Calu3 (cell line): ENCODE measurements at places on chromosomes 13 and 19. TPM values are rescaled to one million over a fixed set of nuclear protein-coding genes. Genes with fewer than 3 reads are reported as not detected.

DNA sequence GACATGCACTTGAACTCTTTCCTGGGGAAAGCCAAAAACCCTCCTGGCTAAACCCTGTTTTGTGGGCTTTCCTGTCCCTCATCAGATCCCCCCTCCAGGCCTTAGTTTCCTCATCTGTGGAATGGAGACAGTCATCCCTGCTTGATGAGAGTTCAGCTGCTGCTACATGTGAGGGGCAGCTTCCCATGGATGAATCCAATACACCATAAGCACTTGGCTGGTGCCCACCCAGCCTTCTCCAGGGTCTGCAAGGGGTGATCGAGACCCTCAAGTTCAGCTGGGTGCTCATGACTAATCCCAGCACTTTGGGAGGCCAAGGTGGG lies 21.6 kb downstream of the IL12RB1 start:
- DNase-seq: no peak

- no peak for DNase-seq
Measured at GRCh38 chr13:95698047-95698749, 21.3 kb downstream of the DNAJC3 start.

- peak; percentile 83 for DNase-seq
Measured at GRCh38 chr13:30112602-30113435, 194.5 kb downstream of the KATNAL1 start.

DNA sequence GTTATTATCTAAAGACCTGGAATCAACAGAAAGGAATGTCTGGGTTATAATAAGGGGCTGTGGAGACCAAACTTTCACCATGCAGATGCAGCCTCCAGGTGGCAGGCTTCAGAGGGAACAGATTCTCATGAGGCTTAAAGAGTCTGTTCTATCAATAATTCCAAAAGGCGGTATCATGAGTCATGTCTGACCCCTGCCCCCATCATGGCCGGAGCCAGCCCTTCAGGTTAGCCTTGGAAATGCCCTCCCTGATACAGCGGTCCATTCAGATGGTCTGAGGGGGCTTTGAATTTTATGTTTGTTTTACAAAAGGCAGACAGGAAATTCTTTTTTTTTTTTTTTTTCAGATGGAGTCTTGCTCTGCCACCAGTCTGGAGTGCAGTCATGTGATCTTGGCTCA lies 21.7 kb upstream of the LAMP1 start:
- peak; percentile 50 for DNase-seq

GRCh38 chr19:41626278-41626677 lies 596 bp downstream of the CEACAM4 start:
- DNase-seq: no peak

- DNase-seq: no peak
Measured at GRCh38 chr13:94713561-94714182, 1.3 kb upstream of the SOX21 start.

DNA sequence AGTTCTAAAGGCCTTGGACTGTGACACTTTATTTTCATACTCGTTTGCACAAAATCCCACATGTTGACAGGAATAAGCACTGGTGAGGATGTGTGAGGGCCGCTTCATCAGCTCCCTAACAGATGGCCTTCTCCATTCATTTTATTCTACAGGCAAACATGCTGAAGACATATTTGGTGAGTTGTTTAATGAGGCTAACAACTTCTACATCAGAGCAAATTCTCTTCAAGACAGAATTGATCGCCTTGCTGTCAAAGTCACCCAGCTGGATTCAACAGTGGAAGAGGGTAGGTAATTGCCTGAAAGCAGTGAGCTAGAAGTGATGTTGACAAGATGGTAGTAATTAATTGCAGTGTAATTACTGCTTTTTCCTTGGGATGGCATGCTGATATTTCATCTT lies 95.7 kb downstream of the GPR12 start:
- no peak for DNase-seq

- no peak for DNase-seq
Measured at GRCh38 chr13:32682740-32683139, 96.5 kb downstream of the PDS5B start.

DNA sequence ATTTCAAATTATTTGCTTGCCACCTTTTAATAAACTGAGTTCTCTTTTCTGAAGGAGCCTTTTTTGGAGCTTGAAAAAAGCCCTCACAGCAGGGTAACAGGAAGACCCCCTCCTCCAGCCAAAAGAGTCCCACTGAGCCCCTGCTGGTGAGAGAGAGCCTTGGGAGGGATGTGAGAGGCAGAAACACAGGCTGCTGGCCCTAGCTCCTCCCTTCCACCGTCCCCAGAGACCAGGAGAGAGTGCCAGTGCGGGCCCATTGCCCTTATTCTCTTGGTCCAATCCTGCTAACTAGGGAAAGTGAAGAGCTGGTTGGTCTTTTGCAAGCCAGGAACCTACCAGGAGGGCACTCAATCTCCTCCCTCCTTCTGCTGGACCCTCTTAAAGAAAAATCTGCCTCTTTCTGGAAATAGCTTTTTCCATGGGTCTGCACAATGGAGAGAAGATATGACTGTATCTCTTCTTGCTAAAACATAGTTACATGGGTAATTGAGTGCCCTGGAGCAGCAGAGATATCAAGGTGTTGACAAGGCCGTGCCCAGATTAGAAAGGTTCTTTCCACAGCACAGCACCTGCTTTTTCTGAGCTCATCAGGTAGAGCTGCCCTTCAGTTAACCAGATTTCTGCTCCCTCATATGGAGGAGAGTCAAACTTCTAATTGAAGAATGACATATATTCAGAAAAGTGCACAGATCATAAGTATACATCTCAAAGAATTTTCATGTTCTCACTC lies 113.9 kb downstream of the LRCH1 start:
- DNase-seq: no peak

- DNase-seq: no peak
Measured at GRCh38 chr19:746956-747355, 4.0 kb upstream of the MISP start.

SIGLECL1 gene
- total RNA-seq: not detected in 2 replicates

IGFL2 gene
- not detected in 2 replicates for total RNA-seq

PLIN4 gene
- total RNA-seq: 1.1 and 2.3 TPM in 2 replicates
